Hepatic stellate cell (primary cell): ENCODE measurements at places on chromosomes 1 and 21.

GRCh38 chr1:166977951-166978350, 2.6 kb upstream of the ILDR2 start:
- DNase-seq: no peak

DNA sequence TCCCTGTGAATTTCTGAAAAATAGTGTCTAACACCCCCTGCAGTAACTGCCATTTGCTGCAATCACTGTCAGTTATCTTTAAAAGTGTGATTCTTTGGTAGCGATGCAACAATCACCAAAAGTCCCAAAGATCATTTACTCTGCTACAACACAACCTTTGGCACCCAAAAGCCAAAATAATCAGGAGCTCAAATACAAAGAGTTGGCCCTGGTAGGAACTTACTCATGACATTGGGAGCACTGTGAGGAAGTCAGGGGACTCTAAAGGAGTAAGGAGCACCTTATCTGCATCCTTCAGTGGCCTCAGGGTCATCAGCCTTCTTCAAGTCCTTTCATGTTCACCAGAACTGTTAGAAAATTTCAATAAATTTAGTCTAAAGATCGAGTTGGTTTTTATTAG, 54.6 kb downstream of the SLC16A1 start:
- DNase-seq: no peak

DNA sequence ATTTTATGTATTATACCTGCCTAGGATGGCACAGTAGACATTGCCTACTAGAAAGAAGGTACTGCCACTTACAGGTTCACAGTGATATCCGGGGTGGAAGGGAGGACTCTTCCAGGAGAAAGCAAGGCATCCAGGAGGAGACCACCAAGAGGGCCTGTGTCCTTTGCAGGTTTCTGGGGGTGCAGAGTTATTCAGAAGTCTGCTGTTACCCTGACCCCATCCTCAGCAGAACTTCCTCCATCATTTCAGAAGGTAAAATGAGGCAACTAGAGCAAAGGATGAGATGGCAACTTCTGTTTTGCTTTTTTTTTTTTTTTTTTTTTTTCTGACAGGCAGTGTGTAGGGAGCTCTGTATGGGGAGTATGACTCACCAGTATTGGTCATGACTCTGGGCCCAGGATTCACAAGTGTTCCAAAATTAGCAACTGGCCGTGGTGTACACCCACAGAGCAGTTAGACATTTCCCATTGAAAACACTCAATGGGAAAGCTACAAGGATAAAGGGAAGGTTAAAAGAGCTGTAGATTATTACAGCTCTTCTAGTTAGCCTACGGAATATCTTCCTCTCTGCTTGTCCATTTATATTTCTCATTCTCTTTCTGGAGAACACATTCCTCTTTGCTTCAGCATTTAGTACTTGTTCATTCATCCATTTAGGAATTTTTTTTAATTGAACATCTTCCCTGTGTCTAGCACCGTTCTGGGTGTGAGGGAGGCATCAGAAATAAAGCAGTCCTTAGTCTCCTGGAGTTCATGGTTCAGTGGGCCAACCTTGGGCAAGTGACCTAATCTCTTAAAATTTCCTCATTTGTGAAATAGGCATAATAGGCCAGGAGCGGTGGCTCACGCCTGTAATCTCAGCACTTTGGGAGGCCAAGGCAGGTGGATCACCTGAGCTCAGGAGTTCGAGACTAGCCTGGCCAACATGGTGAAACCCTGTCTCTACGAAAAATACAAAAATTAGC, 50.5 kb upstream of the PPP2R5A start:
- peak; percentile 87 for DNase-seq

- no peak for DNase-seq
These were observed 207.1 kb downstream of the ROR1 start for GRCh38 chr1:63980740-63981407.

GRCh38 chr1:33880305-33880704, 16.4 kb downstream of the HMGB4 start:
- no peak for DNase-seq

DNA sequence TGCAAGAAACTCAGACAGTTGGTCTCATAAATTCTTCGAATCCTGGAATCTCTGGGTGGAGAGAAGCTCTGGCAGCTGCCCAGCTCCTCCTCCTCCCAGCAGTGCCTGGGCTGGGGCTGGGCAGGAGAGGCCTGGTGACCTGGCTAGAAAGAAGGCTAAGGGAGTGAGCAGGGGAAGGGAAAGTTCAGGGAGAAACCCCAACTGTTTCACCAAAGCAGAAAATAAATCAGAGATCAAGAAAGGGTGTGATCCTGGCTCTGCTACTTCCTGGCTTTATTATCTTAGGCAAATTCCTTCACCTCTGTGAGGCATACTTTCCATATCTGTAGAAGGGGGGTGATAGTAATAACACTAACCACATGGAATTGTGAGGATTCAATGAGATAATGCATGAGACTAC, 8.8 kb upstream of the COL16A1 start:
- peak; percentile 86 for DNase-seq

GRCh38 chr1:62250126-62250726, 55.6 kb downstream of the L1TD1 start:
- DNase-seq: no peak

GRCh38 chr1:2290171-2290578, 62.1 kb downstream of the SKI start:
- no peak for DNase-seq

- DNase-seq: no peak
These were observed 32.1 kb downstream of the TP53BP2 start for GRCh38 chr1:223813645-223814044.

GRCh38 chr1:44366371-44366975, 11.4 kb upstream of the ERI3 start:
- no peak for DNase-seq
